NCI-H2081 treated with DMSO at 0.1 percent for 48 hours (cell line): ENCODE measurements at places on chromosomes 6 and 20.

DNA sequence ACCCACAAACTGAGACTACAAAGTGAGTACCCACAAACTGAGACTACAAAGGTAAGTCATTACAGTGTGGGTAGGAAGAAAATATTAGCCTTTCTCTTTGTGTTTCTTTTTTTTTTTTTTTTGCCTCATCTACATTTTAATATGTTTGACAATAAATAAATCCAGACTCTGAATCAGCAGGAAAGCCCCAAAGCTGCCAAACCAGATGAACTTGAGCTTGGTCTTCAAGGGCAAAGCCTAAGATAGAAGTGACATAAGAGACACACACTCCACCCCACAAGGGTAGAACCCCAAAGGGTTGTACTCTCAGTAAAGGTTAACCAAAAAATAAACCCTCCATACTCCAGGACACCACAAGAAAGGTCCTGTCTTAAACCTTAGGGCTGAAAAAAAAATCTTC, 326.8 kb upstream of the ARID1B start:
- DNase-seq, result no peak

- DNase-seq, result no peak
Measured at GRCh38 chr20:23374441-23374840, 12.5 kb downstream of the GZF1 start.

DNA sequence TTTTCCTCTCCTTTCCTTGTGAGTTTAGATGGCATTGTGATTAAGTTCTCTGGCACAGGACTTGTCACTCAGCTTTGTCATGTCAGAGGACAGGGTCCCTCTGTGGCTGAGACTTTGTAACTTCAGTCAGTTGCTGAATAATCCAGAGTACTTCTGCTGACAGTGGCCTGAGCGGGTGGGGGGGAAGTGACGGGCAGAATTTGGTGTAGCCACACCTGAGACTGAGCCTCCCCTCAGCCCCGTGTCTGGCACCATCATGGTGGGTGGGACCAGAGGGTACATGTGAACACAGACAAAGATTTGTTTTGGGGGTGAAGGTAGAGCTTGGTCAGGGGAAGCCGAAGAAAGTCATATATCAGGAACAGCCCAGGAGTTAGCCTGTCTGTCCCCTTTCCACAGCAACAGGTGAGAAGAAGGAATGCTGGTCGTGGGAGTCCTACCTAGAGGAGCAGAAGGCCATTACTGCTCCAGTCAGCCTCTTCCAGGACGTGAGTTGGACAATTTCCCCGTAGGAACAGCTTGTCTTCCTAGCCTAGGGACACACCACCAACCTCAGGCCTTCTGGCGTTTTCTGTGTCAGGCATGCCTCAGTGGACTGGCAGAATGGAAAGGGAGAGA, 20.9 kb downstream of the L3MBTL1 start:
- DNase-seq, result no peak

DNA sequence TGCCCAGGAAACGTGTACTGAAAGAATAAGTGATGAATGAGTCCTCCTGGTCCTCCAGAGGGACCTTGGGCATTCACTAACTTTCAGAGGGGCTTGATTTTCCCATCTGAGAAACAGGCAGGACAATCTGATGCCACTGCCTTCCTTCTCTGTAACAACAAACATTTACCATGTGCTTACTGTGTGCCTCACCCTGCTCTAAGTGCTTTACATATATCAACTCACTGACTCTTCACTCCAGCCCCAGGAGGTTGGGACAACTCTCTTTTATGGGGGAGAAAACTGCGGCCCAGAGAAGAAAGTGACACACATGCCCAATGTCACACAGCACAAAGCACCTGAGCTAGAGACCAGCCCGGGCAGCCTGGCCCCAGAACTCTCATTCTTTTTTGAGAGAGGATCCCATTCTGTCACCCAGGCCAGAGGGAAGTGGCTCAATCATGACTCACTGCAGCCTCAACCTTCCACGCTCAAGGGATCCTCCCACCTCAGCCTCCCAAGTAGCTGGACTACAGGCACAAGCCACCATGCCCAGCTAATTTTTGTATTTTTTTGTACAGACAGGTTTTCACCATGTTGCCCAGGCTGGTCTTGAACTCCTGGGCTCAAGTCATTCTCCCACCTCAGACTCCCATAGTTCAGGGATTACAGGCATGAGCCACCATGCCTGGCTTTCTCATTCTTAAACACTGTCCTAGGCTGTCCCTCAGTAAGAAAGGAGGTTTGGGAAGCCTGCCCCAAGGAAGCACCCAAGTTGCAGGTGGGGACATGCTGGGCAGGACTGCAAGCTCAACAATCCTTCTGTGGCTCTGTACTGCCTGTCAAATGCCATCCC, 38.0 kb downstream of the NOL4L start:
- no peak for DNase-seq

GRCh38 chr6:68192988-68193387, 442.1 kb upstream of the ADGRB3 start:
- no peak for DNase-seq

- DNase-seq, result no peak
Measured at GRCh38 chr20:36754656-36755222, 8.8 kb upstream of the NDRG3 start.

DNA sequence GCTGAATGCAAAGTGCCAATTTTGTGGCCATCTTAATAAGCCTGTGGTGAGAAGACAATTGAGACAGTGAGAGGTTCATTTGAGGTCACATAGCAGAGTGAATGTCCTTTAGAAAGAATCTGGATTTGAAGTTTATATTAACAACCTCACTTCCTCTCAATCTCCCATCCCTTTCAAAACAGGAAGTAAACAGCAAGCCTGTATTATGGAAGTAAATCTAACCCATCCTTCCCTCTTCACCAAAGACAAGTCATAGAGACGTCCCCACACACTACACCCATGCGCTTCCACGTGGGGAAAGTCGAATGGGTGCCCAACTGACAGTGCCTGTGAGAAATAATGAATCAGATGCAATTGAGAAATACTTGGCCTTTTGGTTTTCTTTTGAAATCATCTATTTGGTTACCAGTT, 28.8 kb upstream of the CCND3 start:
- no peak for DNase-seq

DNA sequence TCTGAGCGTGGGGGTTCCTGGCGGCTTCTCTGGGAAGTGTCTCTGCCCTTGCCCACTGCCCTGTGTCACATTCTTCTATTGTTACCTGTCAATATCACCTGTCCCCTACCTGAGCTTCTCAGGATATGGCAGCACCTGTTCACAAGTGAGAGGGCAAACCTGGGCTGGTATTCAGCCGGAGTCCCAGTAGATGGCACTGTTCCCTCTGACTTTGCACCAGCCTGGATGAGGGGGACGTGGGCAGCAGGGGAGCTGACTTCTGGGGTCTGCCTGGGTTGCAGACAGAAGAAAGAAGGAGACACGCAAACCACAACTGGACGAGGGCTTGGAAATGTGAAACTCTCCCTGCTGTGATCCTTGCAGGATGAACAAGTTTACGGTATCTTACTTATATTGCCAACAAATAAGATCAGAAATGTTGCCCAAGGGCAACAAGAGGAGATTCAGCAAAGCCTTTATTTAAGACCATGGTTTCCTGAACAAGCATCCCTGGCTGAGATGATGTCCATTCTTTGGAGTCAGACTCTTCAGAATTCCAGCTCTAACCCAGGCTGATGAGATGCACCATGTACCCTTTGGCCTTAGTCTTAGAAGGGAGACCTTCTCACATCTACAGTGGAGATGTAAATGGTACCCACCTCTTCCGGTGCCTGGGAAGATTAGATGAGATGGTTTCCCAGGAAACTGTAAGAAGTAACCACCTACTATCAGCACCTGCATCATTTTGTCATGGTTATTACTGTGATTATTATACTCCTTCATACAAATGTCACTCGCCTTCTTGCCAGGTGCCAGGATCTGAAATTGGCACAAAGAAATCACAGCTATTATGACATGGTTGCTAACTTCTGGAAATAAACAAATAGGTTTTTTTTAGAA, 400.0 kb upstream of the CDH4 start:
- no peak for DNase-seq

DNA sequence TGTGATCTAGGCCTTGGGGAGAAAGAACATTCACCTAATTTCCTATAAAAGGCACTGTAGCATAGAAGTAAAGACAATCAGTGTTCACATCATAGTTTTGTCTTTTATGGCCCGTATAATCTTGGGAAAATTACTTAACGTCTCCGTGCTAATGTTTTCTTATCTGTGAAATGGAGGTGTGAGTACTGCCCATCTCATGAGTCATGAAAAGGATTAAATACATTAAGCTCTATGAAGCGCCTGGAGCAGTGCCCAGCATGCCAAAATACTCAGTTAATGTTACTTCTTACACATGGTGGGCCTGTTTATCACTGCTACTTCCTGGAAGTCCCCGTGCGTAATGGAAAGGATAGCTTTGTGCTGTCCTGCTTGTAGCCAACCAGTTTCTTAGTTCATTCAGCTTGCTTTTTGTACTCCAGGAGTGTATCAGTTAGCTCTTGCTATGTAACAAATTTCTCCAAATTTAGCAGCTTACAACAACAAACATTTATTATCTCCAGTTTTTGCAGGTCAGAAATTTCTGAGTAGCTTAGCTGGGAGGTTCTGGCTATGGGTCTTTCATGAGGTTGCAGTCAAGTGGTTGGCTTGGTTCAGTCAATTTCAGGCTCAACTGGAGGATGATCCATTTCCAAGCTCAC, 103.6 kb upstream of the BMP2 start:
- DNase-seq, result no peak

GRCh38 chr6:165404296-165404695, 94.9 kb upstream of the C6orf118 start:
- DNase-seq, result no peak

DNA sequence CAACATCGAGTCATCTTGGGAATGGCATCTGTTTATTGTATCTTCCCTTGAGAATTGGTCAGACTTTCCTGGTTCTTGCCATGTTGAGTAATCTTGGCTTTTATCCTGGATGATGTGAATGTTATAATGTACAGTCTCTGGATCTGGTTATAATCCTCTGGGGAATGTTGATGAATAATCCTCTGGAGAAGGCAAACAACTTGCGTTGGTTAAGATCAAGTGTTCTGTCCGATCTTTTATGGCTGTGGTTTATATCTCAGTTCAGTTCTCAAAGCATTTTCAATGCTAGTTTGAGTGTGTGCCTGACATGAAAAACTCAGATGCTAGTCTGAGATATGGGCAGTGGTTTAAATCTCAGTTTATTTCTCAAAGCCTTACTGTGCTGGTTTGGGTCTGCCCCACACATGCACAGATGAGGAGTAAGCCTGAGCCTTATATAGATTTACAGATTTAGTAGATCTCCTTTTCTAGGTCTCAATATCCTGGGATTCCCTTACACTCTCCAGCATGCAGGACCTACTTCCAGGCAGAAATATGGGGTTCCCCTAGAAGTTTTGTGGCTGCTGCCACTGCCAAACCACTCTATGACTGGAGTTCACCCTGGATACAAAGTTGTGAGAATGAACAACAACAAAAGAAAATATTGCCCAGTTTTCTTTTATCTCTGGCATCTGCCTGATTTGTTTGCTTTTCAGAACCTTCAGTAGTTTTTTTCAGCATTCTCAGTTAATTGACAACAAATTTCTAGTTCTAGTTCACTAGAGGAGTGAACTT, 191.8 kb upstream of the MAN1A1 start:
- DNase-seq, result no peak

DNA sequence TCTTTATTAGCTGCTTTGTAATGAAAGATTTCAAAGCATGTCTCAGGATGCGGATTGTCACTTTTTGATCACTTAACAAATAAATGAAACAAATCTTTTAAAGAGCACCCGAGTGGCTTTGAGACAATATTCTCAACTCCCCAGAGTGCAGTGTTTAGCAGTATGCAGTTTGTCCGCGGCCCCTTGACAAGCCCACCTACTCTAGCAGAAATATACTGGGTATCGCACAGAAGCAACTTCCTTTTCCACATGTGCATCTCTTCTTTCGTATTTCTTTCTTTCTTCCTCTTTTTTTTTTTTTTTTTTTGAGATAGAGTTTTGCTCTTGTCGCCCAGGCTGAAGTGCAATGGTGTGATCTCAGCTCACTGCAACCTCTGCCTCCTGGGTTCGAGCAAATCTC, 84.5 kb upstream of the FAM184A start:
- no peak for DNase-seq

DNA sequence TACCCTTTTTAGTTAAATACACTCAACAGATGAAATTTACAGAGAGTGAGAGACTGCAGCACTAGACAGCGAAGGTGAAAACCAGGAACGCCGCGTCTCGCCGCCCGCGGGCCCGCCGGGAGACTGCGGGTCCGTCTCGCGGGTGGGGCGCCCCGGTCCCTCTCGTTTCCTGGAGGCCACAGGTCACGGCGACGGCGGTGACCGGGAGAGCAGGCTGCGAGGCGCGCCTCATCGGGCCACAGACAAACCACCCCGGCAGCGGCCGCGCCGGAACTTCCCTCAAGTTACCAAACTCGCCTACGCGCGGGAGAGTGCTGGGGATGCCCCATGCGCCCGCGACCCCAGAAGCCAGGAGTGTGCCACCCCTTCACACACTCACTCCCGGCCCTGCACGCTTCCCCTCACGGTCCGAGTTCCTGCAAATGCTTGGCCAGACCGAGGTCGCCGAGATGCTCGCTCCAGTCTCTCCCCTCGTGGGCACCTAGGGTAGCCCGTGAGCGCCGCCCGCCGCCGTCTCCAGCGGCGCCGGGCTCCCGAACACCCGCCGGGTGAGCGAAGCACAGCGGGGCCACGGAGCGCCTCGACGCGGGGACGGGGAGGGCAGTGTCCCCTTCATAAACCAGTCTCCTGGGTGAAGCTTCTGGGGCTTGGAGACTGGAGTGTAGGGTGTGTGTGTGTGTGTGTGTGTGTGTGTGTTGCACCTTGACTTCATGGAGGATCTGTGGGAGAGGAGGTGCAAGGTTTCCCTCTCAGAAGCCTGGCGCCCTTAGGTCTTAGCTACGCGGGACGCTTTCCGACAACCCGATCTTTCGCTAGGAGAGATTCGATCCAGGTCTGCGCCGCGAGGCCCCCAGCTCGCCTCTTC, 1.4 kb downstream of the BACH2 start:
- no peak for DNase-seq

- DNase-seq, result no peak
Measured at GRCh38 chr6:39593646-39594045, 131.6 kb downstream of the KIF6 start.

DNA sequence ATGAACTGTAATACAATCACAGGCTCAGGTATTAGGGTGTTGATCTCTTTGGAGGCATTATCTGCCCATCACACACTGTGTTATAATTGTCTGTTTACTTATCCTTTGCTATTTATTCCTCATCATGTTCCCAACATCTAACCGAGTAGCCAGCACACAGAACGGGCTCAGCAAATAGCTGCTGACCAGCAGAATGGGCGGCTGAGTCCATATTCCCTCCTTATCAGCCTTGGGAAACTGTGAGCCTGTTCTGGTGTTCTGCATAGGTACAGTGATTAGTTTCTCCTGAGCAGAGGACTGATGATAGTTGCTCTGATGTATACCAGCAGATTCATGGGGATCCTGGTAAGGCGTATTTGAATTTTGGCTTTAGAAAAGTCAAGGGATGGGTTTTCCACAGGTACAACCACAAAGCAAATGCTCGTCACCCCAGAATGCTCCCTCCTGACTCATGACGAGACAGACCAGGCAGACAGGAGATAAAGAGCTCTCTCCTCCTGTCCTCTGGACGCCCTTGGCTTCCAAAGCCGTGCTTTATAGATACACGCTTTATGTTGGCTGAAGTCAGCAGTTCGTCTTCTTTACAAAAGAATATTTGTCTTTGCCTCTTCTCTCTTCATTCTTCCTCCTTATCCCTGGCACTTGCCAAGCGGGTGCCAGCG, 166.7 kb downstream of the TTLL2 start:
- DNase-seq, result no peak

GRCh38 chr6:26215585-26216358, 128.5 kb downstream of the HFE start:
- no peak for DNase-seq
